ENCODE measurements at places on chromosomes 3 and 15.

- DNase-seq = no peak
These were observed 145.5 kb upstream of the UMPS start for GRCh38 chr3:124584552-124585391.

- DNase-seq = no peak
These were observed 21.8 kb upstream of the CLDN16 start for GRCh38 chr3:190366133-190366532.

GRCh38 chr3:165210132-165210531, 13.9 kb upstream of the SLITRK3 start:
- DNase-seq = no peak

- DNase-seq = no peak
These were observed 81.9 kb downstream of the CHL1 start for GRCh38 chr3:278300-279064.

DNA sequence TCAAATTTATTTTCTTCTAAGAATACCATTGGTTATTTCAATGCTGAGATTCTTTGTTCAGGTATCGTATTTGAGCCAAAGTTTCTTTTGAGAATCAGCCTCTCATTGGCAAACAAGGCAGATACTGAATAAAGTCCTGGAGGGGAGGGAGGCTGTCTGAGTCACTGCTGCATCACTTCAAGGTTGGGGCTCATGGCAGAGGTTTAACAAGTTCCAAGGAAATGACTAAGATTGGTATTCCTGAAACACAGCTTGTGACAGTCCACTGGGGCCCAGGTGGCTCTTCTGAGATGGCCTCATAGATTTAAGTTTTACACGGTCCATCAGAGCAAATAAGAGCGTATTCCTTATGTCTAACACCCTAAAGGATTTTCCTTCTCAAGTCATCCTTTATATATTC, 213.8 kb upstream of the STAC start:
- DNase-seq = no peak

DNA sequence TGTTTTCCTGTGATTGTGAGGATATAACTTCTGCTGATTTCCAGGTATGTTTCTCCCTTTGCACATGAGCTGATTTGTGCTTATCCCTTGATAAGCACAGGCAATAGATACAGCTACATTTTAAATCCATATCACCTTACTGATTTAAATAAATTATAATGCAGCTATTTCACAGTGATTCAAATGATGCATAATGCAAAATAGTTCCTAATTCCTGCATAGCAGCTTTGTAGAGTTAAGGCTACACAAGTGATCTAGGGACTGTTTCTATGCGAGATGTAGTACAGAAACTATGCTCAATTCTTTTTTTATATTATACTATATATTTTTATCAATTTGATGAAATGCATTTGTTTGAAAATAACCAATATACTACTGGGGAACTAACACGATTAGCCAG, 334.2 kb downstream of the LRTM1 start:
- DNase-seq = no peak

- no peak for DNase-seq
These were observed 791.9 kb upstream of the ROBO1 start for GRCh38 chr3:80559701-80560100.

GRCh38 chr3:69803681-69804270, 64.5 kb downstream of the MITF start:
- DNase-seq = no peak

DNA sequence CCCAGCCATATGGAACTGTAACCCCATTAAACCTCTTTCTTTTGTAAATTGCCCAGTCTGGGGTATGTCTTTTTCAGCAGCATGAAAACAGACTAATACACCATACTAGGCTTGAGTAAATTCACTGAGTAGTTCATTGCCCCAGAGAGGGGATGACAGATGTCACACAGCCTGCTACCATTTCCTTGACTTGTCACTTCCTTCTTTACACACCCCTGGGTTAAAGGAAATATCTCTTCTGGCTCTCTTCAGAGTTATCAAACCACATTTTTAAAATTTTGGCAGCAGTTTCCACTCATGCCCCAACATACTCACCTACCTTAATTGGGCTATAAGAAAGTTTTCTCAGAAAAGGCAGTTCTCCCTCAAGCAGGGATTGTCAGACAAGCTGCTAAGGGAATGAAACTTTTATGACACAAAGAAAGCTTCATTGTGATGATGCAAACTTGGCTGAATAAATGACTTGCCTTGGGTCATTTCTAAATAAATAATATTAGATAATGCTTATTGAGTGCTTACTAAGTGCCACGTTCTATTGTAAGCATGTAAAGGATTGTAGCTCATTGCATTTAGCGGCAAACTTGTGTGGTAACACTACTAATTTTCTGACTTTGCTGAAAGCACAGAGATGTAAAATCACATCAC, 68.0 kb upstream of the RBMS3 start:
- no peak for DNase-seq

GRCh38 chr3:169297214-169297613, 366.3 kb downstream of the MECOM start:
- DNase-seq = no peak

- DNase-seq = peak; percentile 84
These were observed 2.9 kb upstream of the FYTTD1 start for GRCh38 chr3:197746801-197747237.

GRCh38 chr15:48332642-48333034, 1.4 kb downstream of the DUT start:
- DNase-seq = no peak

DNA sequence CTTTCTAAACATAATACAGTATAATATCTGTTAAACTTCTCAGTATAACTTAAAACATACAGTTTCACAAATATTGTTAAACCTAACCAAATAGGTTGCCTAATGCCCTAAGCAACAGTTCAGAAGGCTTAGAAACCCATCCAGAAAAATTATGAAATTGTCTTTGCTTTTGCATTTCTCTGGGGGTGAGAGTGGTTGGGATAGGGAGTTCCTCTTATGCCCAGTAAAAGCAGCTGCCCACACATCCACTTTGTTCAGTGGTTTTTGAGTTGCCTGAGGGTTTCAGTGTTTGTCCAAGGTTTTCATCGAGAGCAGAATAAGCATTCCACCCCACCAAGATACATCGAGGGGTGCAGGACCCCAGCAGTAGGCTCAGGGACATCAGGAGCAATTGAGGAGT, 179.4 kb downstream of the CDIN1 start:
- peak; percentile 24 for DNase-seq

GRCh38 chr3:183134844-183135243, 27.7 kb downstream of the LAMP3 start:
- no peak for DNase-seq

- DNase-seq = no peak
These were observed 15.3 kb upstream of the TMEM115 start for GRCh38 chr3:50374363-50375257.

- no peak for DNase-seq
These were observed 15.0 kb upstream of the ZBED2 start for GRCh38 chr3:111610189-111610588.

DNA sequence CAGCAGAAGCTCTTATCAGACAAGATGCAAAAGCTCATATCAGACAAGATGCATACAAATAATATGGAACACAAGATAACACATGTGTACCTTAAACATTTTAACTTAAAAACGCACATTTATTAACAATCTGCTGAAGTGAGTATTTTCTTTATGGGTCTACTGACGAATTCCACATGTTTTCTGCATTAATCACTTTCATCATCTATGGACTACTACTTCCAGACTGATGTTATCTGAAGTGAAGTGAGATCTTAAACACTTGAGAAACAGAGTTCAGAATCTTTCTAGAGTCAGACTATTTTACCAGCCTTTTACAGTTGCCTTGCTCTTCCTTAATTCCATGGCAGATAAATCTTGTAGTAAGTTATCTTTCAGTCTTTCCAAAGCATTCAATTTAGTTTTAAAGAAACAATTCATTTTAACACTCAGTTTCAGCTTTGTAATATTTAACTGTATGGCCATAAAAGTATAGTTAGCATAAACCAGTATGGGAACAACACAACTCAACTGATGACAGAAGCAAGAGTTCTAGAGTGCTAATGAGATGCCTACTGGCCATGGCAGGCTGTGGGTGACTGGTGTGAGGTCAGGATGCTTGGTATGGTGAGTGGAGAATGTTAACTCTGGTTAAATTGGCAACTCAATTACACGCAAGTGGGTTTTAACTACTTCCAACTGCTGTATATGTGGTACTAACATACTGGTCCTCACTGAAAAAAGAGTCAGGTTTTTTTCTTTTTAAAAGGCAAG, 9.8 kb downstream of the CMTM6 start:
- DNase-seq = no peak

DNA sequence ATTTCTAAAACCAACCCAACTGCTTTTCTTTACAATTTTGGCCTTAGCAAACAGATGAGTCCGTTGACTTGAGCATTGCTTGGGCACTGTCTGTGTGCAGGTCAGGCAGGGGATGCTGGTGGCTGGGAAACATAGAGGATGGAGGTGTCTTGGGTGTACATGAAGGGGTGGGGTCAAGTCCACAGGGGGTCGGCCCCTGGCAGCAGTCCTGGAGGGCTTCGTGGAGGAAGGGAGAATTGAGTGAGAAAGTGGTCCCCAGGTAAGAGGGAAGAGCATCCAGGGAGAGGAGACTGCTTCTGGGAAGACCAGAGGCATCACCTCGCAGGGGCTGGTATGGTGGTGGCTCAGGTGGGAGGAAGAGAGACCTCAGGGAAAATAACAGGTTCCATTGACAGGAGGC, 144.8 kb downstream of the TJP1 start:
- no peak for DNase-seq

GRCh38 chr3:113436809-113437208, 4.5 kb downstream of the CFAP44 start:
- no peak for DNase-seq

DNA sequence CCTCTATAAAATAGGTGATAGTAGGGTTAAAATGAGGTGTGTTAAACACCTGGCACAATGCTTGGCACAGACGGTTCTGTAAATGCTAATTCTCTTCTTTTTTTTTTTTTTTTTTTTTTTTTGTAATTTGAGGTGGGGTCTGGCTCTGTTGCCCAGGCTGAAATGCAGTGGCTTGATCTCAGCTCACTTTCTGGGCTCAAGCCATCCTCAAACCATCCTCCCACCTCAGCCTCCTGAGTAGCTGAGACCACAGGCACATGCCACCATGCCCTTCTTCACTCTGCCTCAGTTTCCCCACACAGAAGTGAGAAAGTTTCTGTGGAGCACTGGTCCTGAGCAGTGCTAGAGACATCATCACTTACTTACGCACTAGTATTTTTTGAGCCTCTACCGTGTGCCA, 57.4 kb downstream of the SLC6A6 start:
- DNase-seq = no peak

GRCh38 chr3:64195789-64196188, 29.5 kb downstream of the PRICKLE2 start:
- DNase-seq = no peak

- peak; percentile 10 for DNase-seq
These were observed 4.4 kb upstream of the IDH2 start for GRCh38 chr15:90106522-90107117.

DNA sequence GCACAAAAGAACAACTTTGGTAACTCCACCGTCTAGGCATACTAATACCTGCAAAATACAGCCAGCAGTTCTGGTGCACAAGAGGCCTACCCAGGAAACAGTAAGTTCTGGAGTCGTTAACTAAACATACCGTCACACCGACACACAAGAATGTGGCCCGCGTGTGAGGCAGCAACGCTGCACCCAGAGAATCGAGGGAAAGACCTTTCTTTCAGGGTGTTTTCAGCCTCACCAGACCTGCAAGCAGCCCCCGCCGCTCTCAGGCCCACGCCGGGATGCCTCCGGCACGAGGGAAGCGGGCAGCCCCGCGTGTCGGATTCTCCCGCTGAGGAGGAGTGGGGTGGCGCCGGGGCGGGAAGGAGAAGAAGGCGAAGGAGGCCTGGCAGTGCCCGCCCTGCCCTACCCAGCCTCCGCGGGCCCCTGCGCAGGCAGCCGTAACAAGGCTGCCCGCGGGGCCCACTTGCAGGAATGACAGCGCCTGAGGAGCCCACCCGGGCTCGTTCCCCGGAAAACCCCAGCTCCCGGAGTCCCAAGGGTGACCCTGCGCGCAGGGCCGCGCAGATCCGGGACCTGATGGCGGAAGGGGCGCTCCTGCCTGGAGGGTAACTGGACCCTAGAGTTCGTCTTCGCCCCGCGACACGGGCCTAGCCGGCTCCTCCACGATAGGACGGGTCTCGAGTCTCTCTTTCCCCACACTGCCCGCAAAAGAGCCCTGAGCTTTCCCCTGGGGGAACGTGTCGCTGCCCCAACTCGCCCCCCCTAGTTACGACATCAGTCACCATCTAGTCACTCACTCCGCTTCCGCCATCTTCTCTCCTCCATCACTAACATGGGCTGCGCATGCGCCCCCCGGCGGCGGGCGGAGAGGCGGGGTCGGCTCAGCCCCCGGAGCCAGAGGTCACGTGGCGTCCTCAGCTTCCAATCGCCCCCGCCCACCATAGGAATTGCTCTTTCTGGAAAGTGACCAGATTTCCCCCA, at the start of gene PHC3:
Gene PHC3 (minus strand): TSS at position 826 of the 978 bp plus-strand sequence. CDS start 18 bp downstream, at position 808.
- peak; percentile 93 for DNase-seq

DNA sequence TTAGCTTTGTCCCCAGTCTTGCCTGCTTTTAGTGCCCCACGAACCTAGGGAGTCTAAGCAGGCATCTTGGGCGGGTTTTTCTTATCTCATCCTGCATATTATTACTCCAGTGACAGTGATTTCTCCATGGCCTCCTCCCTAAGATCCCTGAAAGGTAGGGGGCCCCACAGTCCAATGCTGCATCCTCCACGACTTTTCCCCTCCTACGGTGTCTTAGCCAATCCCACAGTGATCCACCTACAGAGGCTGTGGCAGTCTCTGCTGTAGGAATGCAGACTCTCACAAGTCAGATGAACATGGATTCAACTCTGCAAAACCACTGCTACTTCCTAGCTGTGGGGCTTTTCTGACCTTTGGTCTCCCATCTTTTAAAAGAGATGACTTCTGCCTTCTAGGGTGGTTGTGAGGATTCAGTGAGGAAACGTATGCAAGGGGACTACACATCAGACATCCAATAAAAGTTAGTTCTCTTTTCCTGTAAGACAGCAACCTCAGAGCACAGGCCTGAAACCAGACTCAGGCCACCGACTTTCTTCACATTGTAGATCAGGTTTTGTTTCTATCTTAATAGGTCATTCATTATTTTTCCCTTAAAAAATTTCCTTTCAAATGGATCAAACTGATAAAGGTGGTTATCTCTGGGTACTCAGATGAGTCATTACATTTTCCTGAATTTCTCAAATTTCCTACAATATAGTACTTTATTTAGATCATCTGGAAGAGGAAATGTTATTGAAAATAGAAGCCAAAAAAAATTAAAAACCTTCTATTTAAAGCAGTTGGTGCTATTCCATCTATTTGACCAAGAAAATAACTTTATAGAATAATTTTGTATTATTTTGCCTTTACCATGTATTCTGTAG, 23.2 kb downstream of the ILDR1 start:
- DNase-seq = peak; percentile 90

- DNase-seq = no peak
These were observed 941 bp downstream of the ZBED2 start for GRCh38 chr3:111594205-111594604.

DNA sequence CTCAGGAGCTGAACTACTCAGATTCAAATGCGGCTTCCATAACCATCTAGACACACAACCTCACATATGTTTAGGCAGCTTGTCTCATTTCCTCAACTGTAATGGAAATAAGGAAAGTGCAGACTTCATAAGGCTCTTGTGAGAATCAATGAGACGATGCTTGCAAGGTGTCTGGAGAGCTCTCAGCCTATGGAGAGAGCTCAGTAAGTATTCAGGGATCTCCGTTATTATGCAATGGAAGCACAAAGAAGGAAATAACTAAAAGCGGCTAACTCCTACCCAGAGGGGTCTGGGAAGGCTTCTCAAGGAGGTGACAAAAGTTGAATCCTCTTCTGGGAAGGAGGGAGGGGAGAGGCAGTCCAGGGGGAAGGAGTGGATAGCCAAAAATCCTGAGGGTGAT, 50.1 kb upstream of the LIPC start:
- DNase-seq = peak; percentile 90

GRCh38 chr3:105594219-105594618, 227.5 kb downstream of the ALCAM start:
- no peak for DNase-seq

All from inflammatory macrophage treated with lipopolysaccharide for 4 hours (primary cell).